Stimulated activated CD4-positive, alpha-beta T cell treated with anti-CD3 and anti-CD28 coated beads, TNF-alpha, amount 100 ng/mL, for 1 hour (primary cell): ENCODE measurements at places on chromosomes 12 and 14.

DNA sequence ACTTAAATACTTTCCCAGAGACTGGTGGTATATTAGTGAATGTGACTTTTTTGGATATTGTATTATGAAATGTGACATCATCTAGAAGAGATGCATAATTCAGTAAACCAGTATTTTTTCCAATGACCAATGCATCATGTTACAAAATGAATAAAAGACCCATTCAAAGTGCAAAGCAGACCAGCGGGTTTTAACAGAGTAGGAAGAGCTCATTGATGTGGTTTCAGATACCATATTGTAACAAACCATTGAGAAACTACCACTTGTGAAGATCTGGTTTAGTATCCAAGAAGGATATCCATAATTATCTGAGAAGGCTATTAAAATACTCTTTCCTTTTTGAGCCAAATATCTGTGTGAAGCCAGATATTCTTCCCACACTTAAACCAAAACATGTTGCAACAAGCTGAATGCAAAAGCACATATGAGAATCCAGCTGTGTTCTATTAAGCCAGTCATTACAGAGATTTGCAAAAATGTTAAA, 47.7 kb downstream of the MVK start:
- no peak for DNase-seq

- no peak for DNase-seq
These were observed 132.7 kb downstream of the SPTSSA start for GRCh38 chr14:34329301-34329700.

DNA sequence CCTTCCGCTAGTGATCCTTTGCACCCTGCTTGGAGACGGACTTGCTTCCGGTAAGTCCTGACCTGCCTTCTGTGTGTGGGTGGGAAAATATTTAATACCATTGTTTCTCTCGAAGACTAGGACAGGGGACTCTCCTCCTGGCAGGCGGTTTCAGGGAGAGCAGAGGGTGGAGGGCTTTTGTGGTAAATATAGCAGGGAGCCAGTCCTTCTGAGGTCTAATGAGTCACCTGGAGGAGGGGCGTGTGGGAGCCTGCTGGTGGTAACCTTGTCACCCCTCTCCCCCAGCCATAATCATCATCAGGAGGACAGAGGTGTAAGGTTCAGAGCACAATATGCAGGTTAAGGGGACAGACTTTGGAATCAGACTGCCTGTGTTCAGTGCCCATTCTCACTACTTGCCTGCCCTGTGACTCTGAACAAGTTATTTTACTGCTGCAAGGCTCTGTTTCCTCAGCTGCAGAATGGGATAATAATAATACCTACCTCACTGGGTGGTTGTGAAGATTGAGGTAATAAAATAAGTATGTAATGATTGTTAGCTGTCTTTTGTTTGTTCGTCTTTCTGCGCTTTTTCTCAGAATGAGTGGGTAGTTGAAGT, 47.4 kb downstream of the SUSD6 start:
- no peak for DNase-seq

DNA sequence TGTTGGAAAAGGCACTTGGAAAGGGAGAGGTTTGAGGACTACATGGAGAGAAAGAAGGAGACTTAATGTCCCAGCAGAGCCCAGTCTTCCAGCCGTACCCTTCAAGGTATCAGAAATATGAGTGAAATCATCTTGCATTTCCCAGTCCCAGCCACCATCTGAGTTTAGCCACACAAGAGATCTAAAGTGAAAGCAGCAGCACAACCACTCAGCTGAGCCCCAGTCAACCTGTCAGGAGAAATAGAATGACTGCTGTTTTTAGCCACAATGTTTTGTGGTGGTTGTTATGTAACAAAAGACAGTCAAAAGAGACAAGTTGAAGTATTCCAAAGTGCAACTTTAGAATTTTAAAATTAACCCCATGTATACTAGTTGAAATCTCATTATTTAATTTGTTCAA, 28.0 kb downstream of the DERA start:
- DNase-seq = no peak

- no peak for DNase-seq
These were observed 3.6 kb upstream of the GAPDH start for GRCh38 chr12:6530576-6531260.

- no peak for DNase-seq
These were observed 220.8 kb downstream of the CHST11 start for GRCh38 chr12:104677441-104678089.

DNA sequence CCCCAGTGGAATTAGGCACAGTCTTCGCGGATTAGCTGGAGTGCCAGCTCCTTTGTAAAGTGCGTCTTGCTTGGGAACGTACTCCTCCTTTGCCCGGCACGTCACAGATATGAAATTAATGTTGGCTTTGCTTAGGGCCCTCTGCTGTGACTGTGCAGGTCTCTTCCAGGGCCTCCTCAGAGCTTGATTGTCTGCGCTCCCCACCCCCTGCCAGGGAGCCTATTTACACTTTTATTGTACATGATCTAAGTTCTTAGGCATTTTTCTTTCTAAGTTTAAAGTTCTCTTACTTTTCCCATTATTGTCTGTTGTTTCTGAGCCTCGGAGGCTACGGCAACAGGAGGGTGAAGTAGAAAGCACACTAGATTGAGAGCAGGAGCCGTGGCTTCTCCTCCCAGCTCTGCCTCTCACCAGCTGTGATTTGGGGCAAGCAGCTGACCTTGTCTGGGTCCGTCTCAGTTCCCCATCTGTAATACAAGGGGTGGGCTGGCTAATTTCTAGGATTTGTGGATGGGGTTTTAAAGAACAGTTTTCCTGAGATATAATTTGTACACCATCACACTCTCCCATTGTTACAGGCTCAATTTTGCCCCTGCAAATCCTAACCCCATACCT, 81.8 kb downstream of the TSPAN9 start:
- DNase-seq = no peak

DNA sequence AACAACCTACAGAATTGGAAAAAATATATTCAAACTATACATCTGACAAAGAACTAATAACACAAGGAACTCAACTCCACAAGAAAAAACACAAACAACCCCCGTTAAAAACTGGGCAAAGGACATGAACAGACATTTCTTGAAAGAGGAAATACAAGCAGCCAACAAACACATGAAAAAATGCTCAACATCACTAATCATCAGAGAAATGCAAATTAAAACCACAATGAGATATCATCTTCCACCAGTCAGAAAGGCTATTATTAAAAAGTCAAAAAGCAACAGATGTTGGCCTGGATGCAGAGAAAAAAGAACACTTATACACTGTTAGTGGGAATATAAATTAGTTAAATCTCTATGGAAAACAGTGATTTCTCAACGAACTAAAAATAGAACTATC, 82.6 kb upstream of the CCDC91 start:
- no peak for DNase-seq
